ENCODE measurements at places on chromosomes 3 and 15.
A peak's percentile ranks its signal among the peaks of the same experiment; 100 is the strongest.

- peaks cover 6% of the 10 kb centered on the region for H3K27me3 ChIP-seq
- H3K4me1 ChIP-seq = peaks cover 5% of the 10 kb centered on the region
Measured at GRCh38 chr3:128482175-128482574, 10.8 kb downstream of the GATA2 start.

DNA sequence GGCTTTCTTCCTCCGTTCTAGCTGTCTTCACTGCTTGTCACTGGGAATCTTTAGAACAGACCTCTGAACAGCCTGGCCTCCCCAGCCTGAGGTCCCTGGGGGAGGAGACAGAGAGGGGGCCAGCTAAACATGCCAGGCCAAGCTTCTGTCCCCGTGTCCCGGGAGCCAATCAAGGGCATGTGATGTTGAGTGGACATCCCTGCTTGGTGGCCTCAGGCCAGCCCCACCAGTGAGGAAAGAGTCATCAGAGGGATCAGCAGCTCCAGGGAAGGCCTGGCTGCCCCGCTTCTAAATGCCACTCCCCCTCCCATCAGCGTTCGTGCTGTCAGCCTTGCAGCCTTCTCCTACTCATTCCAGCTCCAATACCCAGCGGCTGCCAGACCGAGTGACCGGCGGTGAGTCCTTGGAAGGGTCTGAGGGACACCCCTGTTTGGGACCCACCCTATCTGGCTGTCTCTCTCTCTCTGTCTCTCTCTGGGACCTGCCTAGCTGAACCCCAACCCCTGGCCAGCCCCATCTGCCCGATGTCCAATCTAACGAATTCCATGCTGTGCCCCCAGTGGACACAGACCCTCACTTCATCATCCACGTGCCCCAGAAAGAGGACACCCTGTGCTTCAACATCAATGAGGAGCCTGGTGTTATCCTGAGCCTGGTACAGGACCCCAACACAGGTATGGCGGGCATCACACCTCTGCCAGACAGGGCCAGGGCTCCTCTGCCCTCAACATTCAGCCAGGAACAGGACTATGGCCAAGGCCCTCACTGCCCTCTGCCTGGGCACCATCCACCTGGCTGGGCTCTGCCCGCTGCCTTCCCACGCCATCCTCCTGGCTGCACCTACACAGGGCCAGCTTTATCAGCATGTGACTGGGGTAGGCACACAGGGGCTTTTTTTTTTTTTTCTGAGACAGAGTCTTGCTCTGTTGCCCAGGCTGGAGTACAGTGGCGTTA lies 6.6 kb upstream of the ITIH3 start:
- DNase-seq = no peak
- H3K4me3 ChIP-seq = no peak overlapping the region
- H3K4me1 ChIP-seq = no peaks in the 10 kb centered on the region
- H3K27me3 ChIP-seq = no peaks in the 10 kb centered on the region

DNA sequence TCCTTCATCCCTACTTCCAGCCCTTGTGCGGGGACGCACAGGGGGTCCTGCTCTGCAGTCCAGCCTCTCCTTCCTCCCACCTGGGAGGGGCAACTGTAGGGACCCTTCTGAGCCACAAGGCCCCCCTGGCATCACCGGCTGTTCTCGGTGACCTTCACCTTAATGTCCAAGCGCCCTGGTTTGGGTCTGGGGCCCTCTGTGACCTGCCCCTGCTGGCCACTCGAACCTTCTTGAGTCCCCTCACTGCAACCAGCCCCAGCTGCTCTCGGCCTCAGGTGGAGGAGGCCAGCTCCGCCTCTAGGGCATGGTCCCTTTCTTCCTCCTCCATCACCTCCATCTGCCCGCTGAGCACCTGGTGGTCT lies 57.9 kb downstream of the RGMA start:
- H3K4me3 ChIP-seq = no peak overlapping the region
- H3K4me1 ChIP-seq = peaks cover 48% of the 10 kb centered on the region
- peaks cover 9% of the 10 kb centered on the region for H3K36me3 ChIP-seq
- peak overlapping the region; percentile 94 for H3K27ac ChIP-seq

- H3K4me3 ChIP-seq = no peak overlapping the region
- H3K27ac ChIP-seq = no peak overlapping the region
- H3K27me3 ChIP-seq = peaks cover 11% of the 10 kb centered on the region
- no peaks in the 10 kb centered on the region for H3K4me1 ChIP-seq
Measured at GRCh38 chr3:13208706-13209633, 135.7 kb upstream of the IQSEC1 start.

- no peak overlapping the region for H3K27ac ChIP-seq
- H3K4me3 ChIP-seq = no peak overlapping the region
- no peaks in the 10 kb centered on the region for H3K27me3 ChIP-seq
- H3K36me3 ChIP-seq = no peaks in the 10 kb centered on the region
- H3K4me1 ChIP-seq = no peaks in the 10 kb centered on the region
Measured at GRCh38 chr15:77892335-77892734, 185.2 kb downstream of the TBC1D2B start.

- H3K4me1 ChIP-seq = no peaks in the 10 kb centered on the region
- no peak overlapping the region for H3K27ac ChIP-seq
- peak; percentile 32 for DNase-seq
- no peaks in the 10 kb centered on the region for H3K36me3 ChIP-seq
Measured at GRCh38 chr15:34241376-34242330, 16.8 kb downstream of the EMC4 start.

GRCh38 chr15:84881520-84881830 lies 3.0 kb upstream of the SLC28A1 start:
- H3K4me1 ChIP-seq = no peaks in the 10 kb centered on the region
- H3K27me3 ChIP-seq = no peaks in the 10 kb centered on the region
- no peak overlapping the region for H3K27ac ChIP-seq

- H3K27ac ChIP-seq = no peak overlapping the region
- H3K4me1 ChIP-seq = no peaks in the 10 kb centered on the region
- no peak for DNase-seq
- no peaks in the 10 kb centered on the region for H3K36me3 ChIP-seq
- no peaks in the 10 kb centered on the region for H3K27me3 ChIP-seq
- no peak overlapping the region for H3K4me3 ChIP-seq
Measured at GRCh38 chr3:118466795-118467330, 567.8 kb downstream of the IGSF11 start.

GRCh38 chr3:71919572-71919971 lies 134.6 kb upstream of the PROK2 start:
- no peaks in the 10 kb centered on the region for H3K4me1 ChIP-seq
- no peaks in the 10 kb centered on the region for H3K27me3 ChIP-seq
- H3K36me3 ChIP-seq = no peaks in the 10 kb centered on the region
- H3K27ac ChIP-seq = no peak overlapping the region

DNA sequence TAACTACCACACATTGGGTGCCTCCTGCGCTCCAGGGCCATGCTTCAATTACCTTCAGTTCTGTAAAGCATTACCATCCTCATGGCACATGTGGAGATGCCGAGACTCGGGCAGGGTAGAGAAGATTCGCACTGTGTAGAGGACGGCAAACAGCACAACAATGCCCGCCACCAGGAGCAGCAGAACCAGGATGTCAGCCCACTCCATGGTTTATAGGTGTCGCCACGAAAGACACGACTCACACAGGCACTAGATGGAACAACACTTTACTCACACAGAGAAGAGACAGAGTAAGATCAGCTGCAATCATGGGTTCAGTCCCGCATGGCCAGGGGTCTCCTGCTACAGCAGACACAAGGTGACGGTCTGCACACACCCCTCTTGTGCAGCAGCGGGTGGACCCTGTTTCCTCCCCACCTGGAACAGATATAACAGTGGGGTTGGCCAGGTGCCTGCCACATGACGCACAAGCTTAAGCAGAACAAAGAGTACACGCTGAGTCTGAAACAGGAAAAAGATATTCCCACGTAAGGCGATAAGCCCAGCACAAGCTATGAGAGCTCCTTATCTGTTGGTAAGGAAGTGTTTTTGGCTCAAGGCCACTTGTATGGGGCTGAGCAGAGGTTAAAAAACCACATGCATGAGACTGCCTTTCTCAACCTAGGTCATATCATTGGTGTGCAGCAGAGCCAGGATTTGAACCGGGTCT lies 2.5 kb upstream of the TBC1D21 start:
- H3K27me3 ChIP-seq = no peaks in the 10 kb centered on the region
- no peak for DNase-seq
- no peak overlapping the region for H3K27ac ChIP-seq
- H3K36me3 ChIP-seq = no peaks in the 10 kb centered on the region
- H3K4me3 ChIP-seq = no peak overlapping the region

GRCh38 chr3:195007766-195008165 lies 263.2 kb downstream of the XXYLT1 start:
- H3K4me1 ChIP-seq = peaks cover 9% of the 10 kb centered on the region
- no peak for DNase-seq
- H3K36me3 ChIP-seq = no peaks in the 10 kb centered on the region
- H3K27me3 ChIP-seq = no peaks in the 10 kb centered on the region

- no peaks in the 10 kb centered on the region for H3K36me3 ChIP-seq
- peaks cover 13% of the 10 kb centered on the region for H3K4me1 ChIP-seq
- no peak overlapping the region for H3K27ac ChIP-seq
- no peaks in the 10 kb centered on the region for H3K27me3 ChIP-seq
- no peak for DNase-seq
Measured at GRCh38 chr15:62447742-62448141, 282.7 kb upstream of the C2CD4B start.

- H3K36me3 ChIP-seq = peaks cover 30% of the 10 kb centered on the region
- H3K4me1 ChIP-seq = peaks cover 7% of the 10 kb centered on the region
- peak overlapping the region; percentile 80 for H3K27ac ChIP-seq
- no peak for DNase-seq
- H3K4me3 ChIP-seq = peak overlapping the region; percentile 59
- H3K27me3 ChIP-seq = no peaks in the 10 kb centered on the region
Measured at GRCh38 chr15:51971032-51971374, 575 bp downstream of the LEO1 start.

DNA sequence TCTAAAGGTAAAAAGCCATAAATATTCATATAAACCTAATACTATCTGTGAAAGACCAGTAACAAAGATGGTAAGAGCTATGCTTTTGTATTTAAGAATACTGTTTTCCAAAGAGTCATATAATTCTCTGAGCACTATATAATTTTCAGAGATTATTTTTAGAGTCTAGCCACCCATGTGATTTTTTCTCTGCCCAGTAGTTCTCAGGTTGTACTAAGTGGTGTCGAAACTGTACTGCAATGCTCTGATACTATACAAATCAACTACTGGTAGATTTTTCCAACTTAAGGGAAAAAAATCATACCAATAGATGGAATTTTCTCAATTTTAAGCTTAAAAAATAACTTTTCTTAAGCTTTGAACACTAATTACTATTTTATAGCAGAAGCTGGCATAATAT lies 104.8 kb downstream of the MYO5A start:
- no peaks in the 10 kb centered on the region for H3K36me3 ChIP-seq
- H3K27ac ChIP-seq = no peak overlapping the region
- H3K27me3 ChIP-seq = no peaks in the 10 kb centered on the region
- no peak for DNase-seq
- H3K4me1 ChIP-seq = peaks cover 5% of the 10 kb centered on the region
- no peak overlapping the region for H3K4me3 ChIP-seq

- no peaks in the 10 kb centered on the region for H3K27me3 ChIP-seq
- DNase-seq = no peak
- no peaks in the 10 kb centered on the region for H3K36me3 ChIP-seq
- no peak overlapping the region for H3K4me3 ChIP-seq
- H3K4me1 ChIP-seq = no peaks in the 10 kb centered on the region
Measured at GRCh38 chr3:39981547-39982184, 172.3 kb downstream of the MYRIP start.

DNA sequence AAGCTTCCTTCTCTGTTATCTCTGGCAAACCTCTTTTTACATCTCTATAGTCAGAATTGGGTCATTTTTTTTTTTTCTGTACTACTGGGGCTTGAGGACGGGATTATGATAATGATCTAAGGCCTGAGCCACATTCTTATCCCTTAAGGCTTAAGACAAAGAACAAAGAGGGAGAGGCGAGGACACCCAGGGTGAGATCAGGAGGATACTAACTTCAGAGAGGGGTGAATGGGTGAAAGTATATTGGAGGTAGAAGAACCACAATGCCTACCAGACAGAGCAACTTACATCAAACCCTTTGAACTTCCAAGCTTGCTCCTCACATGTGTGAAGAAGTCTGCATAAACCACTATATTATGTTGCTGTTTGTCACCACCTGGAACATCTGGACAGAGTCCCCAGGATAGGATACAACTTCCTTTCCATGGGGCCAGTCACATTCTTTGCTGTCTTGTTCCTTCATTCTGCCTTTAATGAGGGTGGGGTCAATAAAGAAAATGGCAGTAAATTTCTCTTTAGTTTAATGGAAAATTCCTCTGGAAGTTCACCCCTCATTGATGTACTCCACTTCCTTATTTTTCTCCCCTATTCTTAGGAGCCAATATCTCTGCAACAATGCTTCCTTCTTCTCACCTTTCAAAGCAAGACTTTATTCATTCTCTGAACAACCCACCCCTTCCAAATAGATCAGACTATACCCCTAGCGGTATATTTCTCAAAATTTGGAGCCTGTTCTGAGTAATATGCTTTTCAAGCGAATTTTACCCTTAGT lies 9.1 kb upstream of the PDCD6IP start:
- no peak overlapping the region for H3K27ac ChIP-seq
- no peak for DNase-seq
- no peaks in the 10 kb centered on the region for H3K4me1 ChIP-seq
- no peaks in the 10 kb centered on the region for H3K36me3 ChIP-seq
- H3K4me3 ChIP-seq = no peak overlapping the region
- no peaks in the 10 kb centered on the region for H3K27me3 ChIP-seq

DNA sequence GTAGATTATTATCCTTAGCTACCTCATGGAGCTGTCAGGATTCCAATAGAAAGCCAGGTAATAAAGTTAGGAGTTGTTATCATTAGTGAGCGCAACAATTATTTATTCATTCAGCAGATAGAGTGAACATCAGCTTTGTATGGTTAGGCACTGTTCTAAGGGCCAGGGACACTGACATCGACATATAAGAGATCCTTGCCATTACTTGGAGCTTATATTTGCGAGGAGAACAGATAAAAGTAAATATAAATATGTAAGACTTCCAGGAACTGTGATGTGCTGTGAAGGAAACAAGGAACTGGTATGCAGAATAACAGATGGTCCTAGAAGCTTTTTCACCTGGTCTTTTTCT lies 473 bp downstream of the LSM3 start:
- no peaks in the 10 kb centered on the region for H3K27me3 ChIP-seq
- no peaks in the 10 kb centered on the region for H3K36me3 ChIP-seq
- no peak for DNase-seq
- peak overlapping the region; percentile 85 for H3K27ac ChIP-seq

DNA sequence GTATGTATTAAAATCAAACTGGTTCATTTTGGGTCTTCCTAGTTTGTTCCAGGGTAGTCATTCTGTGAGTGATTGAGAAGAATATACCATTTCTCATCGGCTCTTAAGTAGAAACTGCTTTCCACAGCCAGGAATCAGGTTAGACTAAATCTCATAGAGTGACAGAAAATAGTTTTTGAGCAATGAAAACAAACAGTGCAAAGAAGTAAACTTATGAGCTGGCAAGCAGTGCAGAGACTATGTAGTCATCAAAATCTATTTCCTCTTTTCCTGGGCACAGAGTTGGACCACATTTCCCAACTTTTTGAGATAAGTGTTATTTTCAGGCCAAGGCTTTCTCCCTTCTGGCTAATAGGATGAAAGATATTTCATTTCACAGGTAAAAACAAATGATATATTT lies 66.5 kb downstream of the UBE3A start:
- no peaks in the 10 kb centered on the region for H3K4me1 ChIP-seq
- H3K27ac ChIP-seq = no peak overlapping the region
- H3K36me3 ChIP-seq = peaks cover 63% of the 10 kb centered on the region
